Stimulated activated CD4-positive, alpha-beta T cell treated with anti-CD3 and anti-CD28 coated beads, Interleukin-15, amount 100 ng/mL, for 48 hours (primary cell): ENCODE measurements at places on chromosomes 7 and 10.

DNA sequence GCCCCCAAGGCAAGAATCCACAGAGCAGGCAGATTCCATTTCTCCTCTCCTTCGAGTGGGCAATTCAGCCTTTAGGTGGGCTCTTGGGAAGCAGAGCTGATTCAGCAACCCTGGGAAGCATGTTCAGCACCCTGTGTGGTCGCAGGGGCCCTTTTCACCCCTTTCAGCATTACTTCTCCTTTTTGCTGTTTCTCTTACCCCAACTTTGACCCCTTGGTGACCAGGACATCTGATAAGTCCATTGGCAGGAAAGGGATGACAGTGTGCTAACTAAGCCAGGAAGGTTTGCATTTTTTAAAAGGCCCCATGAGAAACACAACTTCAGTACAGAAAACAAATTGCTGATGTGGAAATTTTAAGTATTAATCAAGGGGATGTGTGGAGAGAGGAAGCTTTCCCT is 283.7 kb upstream of the NRP1 start:
- DNase-seq = no peak

DNA sequence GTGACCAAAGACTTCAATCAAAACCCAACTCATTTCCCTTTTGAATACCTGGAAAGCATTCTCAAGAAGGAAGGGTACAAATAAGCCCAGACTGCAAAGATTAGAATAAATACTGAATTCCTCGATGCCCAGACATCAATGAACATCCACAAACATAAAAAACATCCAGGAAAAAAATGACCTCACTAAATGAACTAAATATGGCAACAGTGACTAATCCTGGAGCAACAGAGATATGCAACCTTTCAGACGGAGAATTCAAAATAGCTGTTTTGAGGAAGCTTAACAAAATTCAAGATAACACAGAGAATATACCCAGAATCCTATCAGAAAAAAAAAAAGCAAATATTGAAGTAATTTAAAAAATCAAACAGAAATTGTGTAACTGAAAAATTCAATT is 43.2 kb downstream of the PCLO start:
- DNase-seq = no peak

- DNase-seq = no peak
Observed at GRCh38 chr10:104434601-104435000, 81.0 kb downstream of the CFAP58 start.

GRCh38 chr7:129443612-129444011 is 9.4 kb downstream of the STRIP2 start:
- no peak for DNase-seq

- peak; percentile 2 for DNase-seq
Observed at GRCh38 chr10:21372651-21373410, 152.7 kb downstream of the SKIDA1 start.

GRCh38 chr10:79102498-79102874 is 33.7 kb downstream of the ZMIZ1 start:
- DNase-seq = no peak

GRCh38 chr7:33790746-33791145 is 114.6 kb upstream of the BMPER start:
- no peak for DNase-seq

- no peak for DNase-seq
Observed at GRCh38 chr10:25465582-25466372, 291.0 kb downstream of the GPR158 start.

DNA sequence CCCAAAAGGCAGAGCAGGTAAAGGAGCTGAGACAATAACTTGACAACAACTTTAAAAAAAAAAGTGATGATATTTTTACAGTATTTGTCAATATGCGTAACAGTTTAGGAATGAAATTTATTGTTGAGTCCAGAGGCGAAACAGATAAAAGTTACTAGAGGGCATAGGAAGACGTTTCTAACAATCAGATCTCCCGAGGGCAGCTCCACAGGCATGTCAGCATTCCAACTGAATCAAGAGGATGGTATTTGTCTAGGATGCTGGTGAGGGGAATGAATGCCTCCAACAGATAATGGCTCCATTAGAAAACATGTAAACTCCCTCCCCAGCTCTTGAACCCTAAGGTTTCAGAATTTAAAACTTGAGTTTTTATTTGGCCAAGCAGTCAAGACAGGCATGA is 733.9 kb upstream of the SORCS1 start:
- DNase-seq = no peak

DNA sequence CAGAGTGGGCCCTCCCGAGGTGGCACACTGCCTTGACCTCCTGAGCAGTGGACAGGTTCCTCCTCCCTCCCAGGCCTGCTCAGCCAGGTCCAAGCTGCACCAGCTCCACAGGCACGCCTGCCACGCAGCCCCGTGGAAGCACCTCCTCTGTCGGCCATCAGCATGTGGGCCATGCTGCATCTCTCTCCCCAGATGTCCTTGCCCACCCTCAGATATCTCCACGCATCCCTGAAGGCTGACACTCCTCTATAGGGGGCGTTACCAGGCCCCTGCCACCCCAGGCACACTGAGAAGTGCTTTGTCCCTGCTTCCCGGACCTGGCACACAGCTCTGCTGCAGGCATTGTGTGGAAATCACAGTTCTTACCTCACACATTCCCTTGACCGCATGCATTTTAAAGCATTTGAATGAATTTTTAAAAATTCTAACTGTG is 598.5 kb downstream of the SDK1 start:
- DNase-seq = no peak

GRCh38 chr10:13949844-13950542 is 363.2 kb downstream of the PRPF18 start:
- DNase-seq = no peak

DNA sequence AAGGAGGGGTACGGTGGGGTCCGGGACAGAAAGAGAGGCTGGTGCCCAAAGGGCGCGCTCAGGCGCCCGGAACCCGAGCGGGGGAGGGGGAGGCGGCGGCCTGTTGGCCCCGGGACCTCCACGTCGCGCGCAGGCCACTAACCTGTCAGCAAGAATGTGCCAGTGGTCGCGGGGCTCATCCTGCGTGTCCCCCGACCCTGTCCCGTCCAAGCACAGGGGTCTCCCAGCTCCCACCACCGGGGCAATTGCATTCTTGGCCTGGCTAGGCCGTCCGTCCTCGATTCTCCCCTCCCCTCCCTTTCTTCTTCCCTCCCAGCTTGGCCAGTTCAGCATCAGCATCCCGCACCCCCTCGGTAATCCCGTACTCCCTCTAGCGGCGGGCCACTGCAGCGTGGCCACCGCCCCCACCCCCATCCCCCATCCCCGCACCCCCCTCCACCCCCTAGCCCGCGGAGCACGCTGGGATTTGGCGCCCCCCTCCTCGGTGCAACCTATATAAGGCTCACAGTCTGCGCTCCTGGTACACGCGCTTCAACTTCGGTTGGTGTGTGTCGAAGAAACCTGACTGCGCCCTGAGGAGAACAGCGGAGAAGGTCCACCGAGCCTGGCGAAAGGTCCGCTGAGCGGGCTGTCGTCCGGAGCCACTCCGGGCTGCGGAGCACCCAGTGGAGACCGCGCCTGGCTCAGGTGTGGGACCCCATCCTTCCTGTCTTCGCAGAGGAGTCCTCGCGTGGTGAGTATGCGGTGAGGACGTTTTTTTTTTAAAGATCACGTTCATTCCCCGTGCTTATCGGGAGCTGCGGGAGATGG is at the start of gene SGCE:
Gene SGCE (minus strand): TSS at position 286 of the 810 bp plus-strand sequence. CDS start 35 bp downstream, at position 251.
- DNase-seq = peak; percentile 44

DNA sequence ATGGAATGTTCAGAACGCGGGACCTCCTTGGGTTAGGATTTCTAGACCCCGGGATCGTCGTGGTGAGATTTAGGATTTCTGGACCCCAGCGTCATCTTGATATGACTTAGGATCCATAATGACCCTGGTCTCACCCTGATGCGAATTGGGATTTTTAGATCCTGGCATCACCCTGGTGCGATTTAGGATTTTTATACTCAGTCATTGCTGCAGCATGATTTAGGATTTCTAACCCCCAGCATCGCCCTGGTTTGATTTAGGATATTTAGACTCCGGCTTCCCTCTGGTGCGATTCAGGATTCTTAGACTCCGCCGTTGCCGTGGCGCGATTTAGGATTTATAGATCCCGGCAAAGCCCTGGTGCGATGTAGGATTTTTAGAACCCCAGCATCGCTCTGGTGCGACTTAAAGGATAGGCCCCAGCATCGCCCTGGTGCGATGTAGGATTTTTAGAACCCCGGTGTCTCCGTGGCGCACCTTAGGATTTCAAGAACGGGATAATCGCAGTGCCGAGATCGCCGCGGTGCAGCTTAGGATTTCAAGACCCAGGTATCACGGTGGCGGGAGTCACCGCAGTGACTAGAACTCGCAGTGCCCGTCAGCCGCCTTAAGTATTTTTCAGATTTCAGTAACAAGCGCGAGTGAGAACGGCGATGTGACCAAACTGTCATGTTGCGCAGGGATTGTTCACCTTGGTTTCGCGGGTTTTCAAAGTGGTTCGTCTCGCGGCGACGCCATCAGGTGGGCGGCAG is 814 bp downstream of the MEST start:
- no peak for DNase-seq

GRCh38 chr7:70779321-70779720 is 352.6 kb upstream of the GALNT17 start:
- no peak for DNase-seq

- no peak for DNase-seq
Observed at GRCh38 chr10:87961314-87961713, 97.9 kb downstream of the PTEN start.

- DNase-seq = no peak
Observed at GRCh38 chr10:106519376-106520030, 645.0 kb downstream of the SORCS1 start.

GRCh38 chr10:44993922-44994751 is 6.6 kb upstream of the ZNF22 start:
- DNase-seq = no peak

DNA sequence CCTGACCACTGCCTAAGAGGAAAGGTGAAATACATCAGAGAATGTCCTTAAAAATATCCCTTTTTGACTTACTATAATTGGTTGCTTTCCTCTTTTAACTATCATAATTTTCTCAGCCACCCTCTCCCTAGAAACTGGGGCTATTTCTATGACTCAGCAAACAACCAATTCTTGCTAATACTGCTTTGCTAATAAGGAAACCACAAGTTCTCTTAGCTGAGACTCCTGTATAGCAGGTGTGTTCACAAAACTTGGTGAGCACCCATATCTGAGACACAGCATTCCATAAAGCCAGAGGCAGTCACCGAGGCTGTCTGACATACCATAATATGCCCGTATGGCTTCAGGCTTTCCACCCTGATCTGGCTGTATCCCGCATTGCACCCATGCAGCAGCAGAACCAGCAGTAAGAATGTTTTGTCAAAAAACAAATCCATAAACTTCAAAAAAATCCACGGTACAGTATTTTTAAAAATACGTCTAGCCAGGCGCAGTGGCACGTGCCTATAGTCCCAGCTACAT is 191.7 kb upstream of the C7orf33 start:
- no peak for DNase-seq

- no peak for DNase-seq
Observed at GRCh38 chr10:33621101-33621500, 286.6 kb upstream of the NRP1 start.

DNA sequence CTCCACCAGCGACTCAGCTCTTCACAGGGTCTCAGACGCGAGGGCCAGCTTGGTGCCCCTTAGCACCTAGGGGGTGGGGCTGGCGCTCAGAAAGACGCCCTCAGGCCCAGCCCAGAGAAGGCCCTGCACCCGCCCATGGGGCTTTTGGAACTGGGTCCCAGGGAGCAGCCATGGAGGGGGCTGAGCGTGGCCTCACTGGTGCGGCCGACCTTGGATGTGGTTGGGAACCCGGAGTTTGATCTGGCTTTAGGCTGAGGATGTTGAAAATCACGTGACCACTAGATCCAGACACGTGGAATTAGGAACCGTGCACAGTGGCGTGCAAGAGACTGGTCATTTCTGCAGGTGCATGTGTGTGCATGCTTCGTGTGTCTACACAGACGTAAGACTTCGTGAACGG is 185.4 kb downstream of the DNAJB6 start:
- DNase-seq = no peak

DNA sequence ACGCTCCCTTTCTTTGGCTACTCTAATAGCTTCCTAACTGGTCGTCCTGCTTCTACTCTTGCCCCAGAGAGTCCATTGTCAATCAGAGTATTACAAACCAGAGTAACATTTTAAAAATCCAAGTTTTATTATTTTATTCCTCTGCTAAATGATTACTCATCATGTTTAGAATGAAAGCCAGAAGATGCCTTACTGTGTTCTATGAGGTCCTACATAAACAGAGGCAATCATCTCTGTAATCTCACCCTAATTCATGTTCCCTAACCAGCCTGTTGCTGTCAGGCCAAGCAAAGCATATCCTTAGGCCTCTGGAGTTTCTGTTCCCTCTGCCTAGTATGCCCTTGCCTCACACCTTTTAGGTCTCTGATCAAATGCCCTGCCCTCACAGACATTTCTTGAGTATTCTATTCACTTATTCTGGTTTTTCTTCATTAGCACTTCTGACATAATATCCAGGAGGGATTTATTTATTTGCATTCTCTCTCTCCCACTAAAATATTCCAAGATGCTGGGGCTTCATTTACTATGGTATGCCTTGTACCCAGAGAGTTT is 497.5 kb downstream of the PHTF2 start:
- no peak for DNase-seq

GRCh38 chr7:128835231-128835751 is 5.1 kb downstream of the FLNC start:
- no peak for DNase-seq

- DNase-seq = no peak
Observed at GRCh38 chr7:10707519-10707918, 266.2 kb upstream of the PHF14 start.

- DNase-seq = no peak
Observed at GRCh38 chr10:80739328-80739727, 201.6 kb downstream of the SH2D4B start.

DNA sequence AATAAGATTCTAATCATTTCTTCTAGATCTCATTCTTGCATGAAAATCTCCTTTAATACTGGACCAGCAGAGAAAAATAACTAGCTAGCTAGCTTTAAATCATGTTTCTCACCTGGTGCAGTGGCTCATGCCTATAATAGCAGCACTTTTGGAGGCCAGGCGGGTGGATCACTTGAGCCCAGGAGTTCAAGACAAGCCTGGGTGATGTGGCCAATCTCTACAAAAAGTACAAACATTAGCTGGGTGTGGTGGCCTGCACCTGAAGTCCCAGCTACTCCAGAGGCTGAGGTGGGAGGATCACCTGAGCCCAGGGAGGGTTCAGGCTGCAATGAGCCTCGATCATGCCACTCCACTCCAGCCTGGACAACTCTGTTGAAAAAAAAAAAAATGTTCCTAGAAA is 99.2 kb downstream of the BAMBI start:
- no peak for DNase-seq

- DNase-seq = no peak
Observed at GRCh38 chr7:69885431-69885830, 287.2 kb downstream of the AUTS2 start.

- no peak for DNase-seq
Observed at GRCh38 chr10:120570418-120570817, 113.4 kb downstream of the PLPP4 start.

- no peak for DNase-seq
Observed at GRCh38 chr10:78134773-78135306, 101.2 kb downstream of the RPS24 start.

- no peak for DNase-seq
Observed at GRCh38 chr10:930625-931325, 730 bp downstream of the LARP4B start.

- no peak for DNase-seq
Observed at GRCh38 chr10:26557641-26558014, 119.5 kb downstream of the APBB1IP start.
